BJ (cell line): ENCODE measurements at places on chromosomes 7 and 10.

DNA sequence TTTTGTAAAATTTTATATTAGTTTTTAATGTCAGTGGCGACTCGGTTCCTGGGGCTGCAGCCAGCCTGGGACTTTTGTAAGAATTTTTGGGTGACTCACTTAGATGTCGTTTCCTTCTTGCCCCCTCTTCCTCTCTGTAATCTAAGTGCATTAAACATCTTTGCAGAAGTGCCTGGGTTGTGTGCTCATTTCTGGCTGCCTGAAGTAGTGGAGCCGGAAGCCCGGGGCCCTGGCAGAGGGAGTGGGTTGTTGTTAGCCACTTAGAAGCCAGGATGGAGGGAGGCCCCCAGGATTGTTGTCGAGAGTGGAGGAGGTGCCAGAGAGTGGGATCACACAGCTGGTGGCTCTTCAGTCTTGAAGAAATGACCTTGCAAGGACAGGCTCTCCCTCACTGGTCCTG, 11.0 kb upstream of the TRIM8 start:
- DNase-seq = no peak

GRCh38 chr10:9274206-9274755, 1219.8 kb downstream of the GATA3 start:
- DNase-seq = no peak

DNA sequence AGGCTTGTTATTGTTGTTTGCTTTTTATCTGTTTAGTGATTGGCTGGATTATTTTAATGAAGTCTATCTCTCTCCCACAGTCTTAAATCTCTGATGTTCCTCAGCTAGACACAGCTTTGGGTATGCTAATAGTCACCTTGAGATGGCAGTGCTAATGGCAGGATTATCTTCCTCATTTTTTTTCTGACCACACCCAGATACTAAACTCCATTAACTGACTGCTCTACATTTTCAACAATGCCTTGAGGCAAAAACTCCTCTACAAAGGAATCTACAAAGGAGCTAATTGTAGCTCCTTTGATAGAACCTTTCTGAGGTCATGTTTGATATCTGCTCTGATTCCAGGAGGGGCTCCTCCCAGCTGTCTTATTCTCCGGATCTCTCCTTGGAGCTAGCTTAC, 122.6 kb downstream of the HBP1 start:
- DNase-seq = no peak

DNA sequence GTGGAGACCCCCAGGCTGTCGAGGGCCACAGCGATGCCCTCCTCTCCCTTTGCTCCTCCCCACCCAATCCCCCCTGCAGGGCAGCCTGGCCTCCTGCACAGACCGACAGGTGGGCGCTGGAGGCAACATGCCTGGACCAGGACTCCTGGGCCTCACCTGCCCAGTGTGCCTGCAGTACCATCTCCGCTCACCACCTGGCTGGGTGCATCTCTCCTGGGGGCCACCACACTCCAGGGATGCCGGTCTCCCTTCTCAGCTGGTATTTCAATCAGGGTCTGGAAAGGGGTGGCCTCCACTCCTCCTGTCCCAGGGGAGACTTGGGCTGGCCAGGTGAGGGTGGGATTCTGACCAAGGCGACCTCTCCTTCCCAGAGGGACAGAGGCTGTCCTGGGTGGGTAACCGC, 17.2 kb upstream of the CFAP46 start:
- DNase-seq = no peak

DNA sequence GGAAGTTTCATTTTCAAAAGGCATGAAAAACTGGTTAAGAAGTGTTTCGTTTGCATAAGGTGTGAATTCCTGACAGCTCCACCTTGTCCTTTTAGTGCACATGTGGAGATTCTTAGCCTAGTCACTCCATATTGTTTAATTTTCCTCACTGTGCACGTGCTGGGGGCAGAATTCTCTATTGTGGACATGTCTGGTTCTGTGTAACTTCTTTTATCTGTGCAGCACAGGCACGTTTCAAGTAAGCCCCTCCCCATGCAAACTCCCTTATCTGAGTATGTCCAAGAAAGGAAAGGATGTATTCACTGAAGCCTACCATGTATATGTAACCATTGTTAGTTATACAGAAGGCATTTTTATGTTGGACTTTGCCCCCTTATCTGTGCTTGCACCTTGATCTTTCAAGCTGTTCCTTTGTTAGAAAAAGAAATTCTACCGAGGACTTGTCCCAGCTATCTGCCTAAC, 1346.3 kb downstream of the REEP3 start:
- DNase-seq = no peak

GRCh38 chr7:122363144-122363543, 58.6 kb upstream of the FEZF1 start:
- DNase-seq = no peak

GRCh38 chr7:87003872-87004798, 55.3 kb downstream of the ELAPOR2 start:
- no peak for DNase-seq

DNA sequence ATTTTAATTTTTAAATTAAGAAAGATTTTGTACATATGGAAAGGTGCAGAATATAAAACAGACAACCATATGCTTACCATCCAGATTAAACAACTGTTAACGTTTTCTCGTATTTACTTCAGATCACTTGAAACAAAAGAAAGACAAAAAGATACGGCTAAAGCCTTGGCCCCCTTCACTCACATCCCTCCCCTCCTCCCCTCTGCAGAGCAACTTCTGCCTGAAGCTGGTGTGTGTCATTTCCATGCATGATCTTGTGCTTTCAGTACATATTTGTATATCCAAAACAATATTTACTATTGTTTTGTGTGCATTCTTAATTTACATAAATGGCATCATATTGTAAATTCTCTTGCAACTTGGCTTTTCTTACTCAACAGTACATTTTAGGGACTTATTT, 68.5 kb upstream of the ANKRD1 start:
- DNase-seq = no peak

- no peak for DNase-seq
Observed at GRCh38 chr10:71228875-71229675, 16.7 kb downstream of the UNC5B start.

DNA sequence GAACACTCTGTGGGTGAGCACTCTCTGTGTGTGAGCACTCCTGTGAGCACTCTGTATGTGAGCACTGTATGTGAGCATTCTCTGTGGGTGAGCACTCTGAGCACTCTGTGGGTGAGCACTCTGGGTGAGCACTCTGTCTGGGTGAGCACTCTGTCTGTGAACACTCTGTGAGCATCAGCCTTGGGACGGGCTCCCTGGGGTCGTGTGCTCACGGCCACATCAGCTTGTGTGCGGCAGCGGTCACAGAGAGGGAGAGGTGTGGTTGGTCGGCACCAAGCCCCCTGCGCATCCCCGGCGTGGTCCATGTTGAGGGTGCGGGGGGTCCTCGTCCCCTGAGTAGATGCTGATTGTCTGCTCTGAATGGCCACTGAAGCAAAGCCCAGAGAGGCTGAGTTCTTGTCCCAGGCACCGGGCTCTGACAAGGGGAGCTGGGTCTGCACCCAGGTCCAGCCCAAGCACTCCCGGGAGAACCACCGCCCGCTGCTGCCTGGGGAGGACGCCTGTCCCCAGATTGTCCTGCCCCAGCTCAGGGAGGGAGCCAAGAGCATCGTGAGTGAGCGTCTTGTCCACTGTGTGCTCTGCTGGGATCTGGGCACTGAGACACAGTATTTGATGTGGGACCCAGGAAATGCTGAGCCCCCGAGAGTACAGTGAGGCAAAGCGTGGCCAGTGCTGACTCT, 143.7 kb downstream of the DNAJB6 start:
- no peak for DNase-seq

- DNase-seq = peak; percentile 72
Observed at GRCh38 chr10:6141296-6142151, 52.7 kb downstream of the RBM17 start.

GRCh38 chr7:104850374-104850773, 163.6 kb upstream of the KMT2E start:
- no peak for DNase-seq

GRCh38 chr10:95295031-95295755, 4.4 kb upstream of the PDLIM1 start:
- DNase-seq = no peak

GRCh38 chr10:95964756-95965155, 57.0 kb downstream of the CC2D2B start:
- no peak for DNase-seq

DNA sequence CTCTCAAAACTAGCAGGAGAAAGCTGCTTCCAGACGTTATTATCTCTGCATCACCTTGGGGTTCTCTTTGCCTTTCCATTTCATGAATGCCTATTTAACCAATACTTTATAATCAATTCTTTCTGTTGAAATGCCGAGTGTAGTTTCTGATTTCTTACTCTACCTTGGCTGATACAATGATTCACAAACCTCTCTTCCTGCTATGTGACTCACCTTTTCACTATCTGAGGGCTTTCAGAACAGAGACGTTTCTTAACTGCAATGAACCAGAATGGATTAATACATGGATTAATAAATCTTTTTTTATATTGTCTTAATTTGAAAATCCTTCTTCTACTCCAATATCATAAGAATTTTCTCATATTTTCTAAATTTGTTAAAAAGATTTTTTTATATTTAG, 46.4 kb upstream of the ZNF746 start:
- no peak for DNase-seq

- no peak for DNase-seq
Observed at GRCh38 chr10:72702868-72703581, 11.1 kb downstream of the MCU start.

DNA sequence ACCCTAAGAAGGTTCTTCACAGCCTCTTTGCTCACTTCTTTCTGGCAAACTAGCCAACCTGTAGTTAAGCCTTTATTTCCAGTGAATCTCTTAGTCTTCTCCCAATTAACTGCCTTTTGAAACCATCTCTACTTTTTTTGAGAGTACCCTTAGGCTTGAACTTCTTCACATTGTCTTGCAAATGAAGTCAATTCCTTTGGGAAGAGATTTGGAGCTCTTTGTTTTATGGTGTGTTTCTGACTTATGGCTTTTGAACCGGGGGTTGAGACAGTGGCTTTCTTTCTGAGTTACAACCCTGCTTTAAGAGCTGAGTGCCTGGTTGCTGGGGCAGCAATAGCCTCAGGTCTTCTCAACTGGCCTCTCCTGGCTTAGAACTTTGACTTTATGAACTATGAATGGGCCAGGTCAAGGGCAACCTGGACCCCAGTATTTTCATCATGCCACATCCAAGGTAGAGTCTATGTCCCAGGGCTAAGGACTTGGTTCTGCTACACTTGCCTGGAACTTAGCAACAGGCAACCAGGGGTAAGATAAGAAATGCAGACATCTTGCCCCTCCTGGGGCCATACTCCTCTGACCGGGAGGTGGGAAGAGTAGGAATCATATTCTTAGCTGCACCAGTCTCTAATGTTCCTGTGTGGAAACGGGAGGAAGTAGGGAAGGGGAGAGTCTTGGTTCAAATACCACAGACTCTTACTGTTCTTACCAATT, 53.0 kb downstream of the SP4 start:
- DNase-seq = no peak

DNA sequence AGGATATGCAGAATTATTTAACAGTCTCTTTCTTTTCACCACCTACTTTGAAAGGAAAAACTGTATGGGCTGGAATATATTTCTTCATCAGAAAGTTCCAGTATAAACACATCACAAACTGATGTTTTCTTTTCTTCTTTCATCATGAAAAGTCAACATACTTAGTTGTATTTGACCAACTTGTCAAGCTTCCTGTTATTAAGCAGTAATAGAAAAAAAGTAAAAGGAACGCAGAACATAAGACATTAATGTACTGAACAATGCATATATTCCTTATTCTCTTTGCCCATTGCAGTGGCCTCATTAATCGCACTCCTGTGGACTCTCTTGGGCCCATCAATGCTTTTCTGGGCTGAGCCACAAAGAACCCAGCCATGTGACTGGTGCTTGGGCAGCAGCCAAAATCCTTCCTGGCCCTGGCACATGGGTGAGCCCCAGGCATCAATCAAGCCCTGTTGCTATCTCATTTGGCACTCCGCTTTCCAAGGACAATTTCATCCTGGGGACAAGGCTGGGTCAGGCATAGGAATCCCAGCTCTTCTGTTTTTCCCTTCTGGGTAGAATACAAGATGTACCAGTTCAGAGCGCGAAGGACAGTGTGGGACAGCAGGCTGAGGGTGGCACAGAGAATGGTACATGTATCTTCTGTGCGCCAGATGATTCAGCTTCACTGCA, 42.3 kb downstream of the RHOBTB1 start:
- no peak for DNase-seq

DNA sequence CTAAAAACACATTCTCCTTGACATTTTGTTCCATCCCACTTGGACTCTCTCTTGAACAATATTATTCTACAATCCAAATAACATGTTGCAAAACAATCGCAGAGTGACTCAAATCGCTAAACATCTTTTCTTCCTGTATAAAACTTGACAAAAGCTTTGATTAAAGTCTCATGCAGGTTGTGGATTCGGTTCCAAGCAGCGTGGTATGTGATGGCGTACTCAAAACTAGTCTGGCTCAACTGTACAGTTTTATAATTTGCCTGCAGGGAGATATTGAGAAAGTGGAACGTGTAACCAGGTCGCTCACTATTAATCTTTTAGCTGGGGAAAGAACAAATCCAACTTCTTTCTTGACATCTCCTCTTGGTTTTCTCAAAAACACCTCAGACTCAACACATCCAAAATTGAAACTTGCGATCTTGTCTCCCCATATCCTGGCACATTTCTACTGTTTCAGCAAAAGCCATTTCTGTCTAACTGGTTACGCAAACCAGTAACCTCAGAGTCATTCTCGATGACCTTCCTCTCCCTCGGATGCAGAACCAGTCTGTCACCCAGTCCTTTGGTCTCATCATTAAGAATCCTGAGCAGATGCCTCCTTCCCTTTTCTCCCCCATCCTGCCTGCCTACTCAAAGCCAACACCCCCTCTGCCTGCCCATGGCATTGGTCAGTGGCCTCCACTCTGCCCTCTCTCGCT, 100.1 kb downstream of the CACNB2 start:
- DNase-seq = no peak

DNA sequence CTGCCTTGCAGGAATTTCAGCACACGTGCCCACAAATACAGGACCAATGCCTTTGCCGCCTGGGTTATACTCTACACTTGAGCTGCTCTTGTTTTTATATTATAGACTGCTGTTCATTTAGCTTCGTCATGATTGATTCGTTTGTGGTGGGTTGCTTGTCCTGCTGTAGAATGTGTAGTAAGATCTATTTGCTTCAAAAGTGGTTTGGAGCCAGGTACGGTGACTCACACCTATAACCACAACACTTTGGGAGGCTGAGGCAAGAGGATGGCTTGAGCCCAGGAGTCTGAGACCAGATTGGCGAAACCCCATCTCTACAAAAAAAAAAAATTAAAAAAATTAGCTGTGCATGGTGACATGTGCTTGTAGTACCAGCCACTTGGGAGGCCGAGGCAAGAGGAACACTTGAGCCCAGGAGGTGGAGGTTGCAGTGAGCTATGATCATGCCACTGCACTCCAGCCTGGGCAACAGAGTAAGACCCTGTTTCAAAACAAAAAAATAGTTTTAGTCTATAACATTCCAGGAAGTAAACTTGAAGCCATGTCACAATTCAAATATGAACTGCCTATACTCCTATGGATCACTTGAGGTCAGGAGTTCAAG, 9.0 kb upstream of the RHBDD2 start:
- no peak for DNase-seq

GRCh38 chr10:133318494-133319127, 9.9 kb downstream of the ZNF511 start:
- DNase-seq = no peak

GRCh38 chr10:86047588-86047987, 319.0 kb downstream of the GRID1 start:
- DNase-seq = no peak
